ENCODE measurements at places on chromosomes 5 and 9.
A peak's percentile ranks its signal among the peaks of the same experiment; 100 is the strongest.

GRCh38 chr5:99032234-99033013 is 103.6 kb upstream of the CHD1 start:
- DNase-seq = no peak

- no peak for DNase-seq
Measured at GRCh38 chr9:94799578-94800264, 73.2 kb downstream of the AOPEP start.

DNA sequence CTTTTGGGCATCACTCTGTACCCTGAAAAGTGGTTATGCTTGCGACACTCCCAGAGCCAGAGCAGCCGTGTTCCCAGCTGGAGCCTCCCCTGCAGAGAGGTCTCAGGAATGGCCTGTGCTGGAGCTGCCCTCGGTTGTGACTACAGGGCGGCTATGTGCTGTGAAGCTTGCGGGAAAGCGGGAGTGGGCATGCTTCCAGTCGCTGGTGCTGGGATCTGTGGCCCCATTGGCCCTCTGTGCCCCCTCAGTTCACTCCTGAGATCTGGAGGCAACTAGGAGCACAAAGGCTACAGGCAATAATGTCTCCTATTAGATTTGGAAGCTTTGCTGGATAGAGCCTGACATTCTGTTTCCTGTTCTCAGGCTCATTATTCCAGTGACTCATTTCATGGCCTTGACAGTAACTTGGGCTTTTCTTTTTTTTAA is 56.9 kb downstream of the GPR107 start:
- DNase-seq = no peak

- no peak for DNase-seq
Measured at GRCh38 chr5:36442352-36442751, 140.7 kb upstream of the RANBP3L start.

DNA sequence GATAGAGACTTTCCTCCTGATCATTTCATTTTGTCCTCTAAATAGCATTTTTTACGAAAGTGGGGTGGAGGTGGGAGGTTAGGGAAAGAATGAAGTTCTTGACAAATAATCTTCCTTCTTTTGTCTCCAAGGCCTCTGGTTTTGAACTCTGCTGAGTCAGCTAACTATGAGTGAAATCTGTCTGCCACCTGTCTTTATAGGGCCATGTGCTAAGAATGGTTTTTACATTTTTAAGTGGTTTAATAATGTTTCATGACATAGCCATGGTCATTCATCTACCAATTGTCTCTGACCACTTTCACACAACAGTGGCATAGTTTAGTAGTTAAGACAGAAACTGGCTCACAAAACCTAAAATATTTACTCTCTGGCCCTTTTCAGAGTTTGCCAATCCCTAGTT is 7.6 kb downstream of the MAN2A1 start:
- no peak for DNase-seq

DNA sequence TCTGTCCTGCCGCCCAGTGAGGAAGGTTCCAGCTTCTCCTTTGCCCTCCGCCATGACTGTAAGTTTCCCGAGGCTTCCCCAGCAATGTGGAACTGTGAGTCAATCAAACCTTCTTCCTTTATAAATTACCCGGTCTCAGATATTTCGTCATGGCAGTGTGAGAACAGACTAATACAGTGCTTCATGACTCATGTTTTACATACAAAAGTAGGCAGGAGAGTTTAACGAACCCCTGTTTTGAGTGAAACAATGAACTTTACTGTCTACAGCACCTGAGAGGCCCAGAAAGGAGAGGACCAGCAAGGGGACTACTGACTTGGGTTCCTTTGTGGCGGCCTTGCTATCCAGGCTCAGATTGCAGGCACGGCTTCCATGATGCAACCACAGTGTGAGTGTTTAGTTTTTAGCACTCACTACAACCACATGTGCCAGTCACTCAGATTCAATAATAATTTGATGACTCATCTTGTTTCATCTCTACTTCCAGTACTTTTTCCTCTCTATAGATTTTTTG is 139.1 kb upstream of the CLINT1 start:
- DNase-seq = no peak

GRCh38 chr9:4420351-4420750 is 69.9 kb upstream of the SLC1A1 start:
- DNase-seq = no peak

- no peak for DNase-seq
Measured at GRCh38 chr9:114592356-114592755, 4.8 kb downstream of the ATP6V1G1 start.

- no peak for DNase-seq
Measured at GRCh38 chr5:65825408-65826328, 100.7 kb upstream of the ERBIN start.

GRCh38 chr5:153546566-153546965 is 56.1 kb downstream of the GRIA1 start:
- no peak for DNase-seq

DNA sequence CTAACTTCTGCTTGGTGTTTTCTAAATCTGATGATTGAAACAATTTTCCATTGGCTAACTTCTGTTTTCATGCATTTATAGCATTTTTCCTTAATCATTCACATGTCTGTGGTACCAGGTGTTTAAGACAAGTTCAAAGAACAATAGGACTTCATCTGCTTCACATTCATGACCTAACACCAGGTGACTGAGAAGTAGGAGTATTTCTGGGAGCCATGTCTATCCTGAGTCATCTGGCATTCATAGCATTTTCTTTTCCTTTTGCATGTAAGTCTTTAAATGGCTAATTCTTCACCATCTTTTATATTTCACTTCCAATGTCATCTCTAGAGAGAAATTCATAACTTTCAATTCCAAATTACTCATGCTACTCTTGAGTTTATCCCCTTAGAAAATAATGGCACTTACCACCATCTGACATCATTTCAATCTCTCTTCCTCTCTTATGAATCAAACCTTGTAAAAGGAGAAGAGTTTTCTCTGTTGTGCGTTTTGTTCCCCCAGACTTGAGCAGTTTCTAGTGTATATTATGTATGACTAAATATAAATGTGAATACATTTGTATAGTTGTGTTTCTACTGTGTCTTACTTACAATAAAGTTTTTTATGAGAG is 1196.1 kb upstream of the CDH9 start:
- no peak for DNase-seq

DNA sequence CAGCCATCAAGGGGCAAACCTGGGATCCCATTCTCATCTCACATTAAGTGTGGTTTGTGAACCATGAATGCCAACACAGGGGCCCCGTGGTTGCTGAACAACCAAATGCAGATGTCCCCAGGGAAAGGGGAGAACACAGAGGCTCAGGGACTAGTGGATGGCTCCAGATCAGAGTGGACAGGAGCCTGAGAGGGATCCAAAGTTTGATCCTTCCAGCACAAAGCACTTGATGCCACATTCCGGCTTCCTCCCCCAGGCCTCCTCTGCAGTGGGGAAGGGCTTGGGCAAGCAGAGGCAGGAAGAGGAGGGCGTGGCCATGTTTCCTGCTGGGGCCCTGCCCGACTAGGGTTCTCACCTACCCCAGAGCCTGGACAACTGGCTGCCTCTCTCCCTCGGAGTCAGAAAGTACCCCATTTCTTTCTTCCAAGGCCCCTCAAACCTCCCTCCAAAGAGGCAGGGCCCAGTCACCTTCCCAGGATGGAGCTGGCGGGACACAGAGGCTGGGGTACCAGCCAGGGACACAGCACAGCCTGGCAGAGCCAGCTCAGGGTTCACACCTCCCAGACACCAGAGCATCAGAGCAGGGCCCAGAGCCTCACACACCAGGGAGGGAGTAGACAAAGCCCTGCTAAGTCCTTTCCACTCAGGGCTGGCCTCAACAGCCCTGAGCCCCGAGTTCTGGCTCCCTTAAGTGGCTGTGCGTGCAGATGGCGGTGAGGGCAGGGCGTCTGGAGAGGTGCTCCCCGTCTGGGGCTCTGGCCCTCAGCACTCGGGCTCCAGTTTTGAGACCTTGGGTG is 4.3 kb upstream of the RNF44 start:
- peak; percentile 21 for DNase-seq

- no peak for DNase-seq
Measured at GRCh38 chr9:115349542-115349941, 231.6 kb upstream of the TNC start.

DNA sequence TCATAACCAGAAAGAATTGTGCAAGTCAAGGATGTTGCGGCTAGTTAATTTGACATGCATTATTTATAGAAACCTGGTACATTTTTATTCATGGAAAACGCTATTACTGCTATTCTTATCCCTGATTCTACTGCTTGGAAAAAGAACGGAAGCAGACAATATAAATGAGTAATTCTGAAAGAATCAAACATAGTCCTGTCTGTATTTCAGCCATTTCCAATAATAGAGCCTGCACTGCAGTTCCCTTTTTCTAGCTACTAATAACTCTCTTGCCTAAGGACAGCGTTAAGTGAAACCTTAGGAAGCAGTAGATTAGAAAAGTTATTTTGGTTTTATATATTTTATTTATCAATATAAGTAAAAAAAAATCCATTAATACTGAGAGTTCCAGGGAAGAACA is 414.9 kb downstream of the CYLC2 start:
- no peak for DNase-seq

GRCh38 chr5:91092859-91093783 is 290.0 kb downstream of the ARRDC3 start:
- DNase-seq = no peak

DNA sequence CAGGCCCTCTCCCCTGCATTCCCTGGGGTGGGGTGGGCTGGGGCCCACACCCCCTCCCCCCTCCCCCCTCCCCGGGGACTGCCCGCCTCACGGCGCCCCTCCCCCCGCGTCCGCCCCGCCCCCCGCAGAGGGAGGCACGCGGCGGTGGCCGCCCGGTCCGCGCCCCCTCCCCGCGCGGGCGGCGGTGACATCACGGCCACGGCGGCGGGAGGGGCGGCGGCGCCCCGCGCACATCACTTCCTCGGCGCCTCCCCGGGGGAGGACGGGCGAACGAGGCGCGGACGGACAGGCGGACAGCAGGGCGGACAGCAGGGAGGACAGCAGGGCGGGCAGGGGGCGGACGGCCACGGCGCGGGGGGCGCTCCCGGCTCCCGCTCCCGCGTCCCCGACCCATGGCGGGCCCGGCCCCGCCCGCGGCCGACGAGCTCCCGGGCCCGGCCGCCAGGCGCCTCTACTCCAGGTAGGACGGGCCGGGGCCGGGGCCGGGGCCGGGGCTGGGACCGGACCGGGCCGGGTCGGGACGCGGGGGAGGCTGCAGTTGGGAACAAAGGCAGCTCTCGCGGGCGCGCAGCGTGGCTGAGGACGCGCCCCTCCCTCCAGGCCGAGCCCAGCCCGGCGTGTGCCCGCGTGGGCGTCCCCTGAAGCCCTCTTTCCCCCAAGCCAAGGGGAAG is at the start of gene GPSM1:
Gene GPSM1, plus strand, starts transcription at position 236 of the 671 bp plus-strand sequence. Its CDS starts 157 bp downstream, at position 393.
- DNase-seq = no peak

DNA sequence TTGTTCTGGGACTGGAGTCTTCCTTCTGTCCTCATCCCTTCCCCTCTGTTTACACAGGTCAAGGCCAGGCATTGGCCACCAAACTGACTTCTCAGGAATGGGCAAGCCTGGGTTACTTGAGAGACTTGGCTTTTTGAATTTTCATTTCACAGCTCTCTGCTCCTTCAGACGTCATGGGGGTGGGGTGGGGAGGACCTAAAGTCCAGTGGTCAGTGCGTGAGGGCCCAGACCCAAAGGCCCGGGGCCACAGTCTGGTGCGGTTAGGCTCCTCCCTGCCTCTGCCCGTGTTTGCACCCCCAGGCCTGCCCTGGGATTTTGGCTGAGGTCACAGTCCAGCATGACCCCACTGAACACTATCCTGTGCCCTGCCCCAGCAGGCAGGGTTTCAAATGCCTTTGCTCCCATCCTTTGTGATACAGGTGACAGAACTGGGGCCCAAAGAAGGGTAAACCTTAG is 4.1 kb upstream of the CXXC5 start:
- no peak for DNase-seq

DNA sequence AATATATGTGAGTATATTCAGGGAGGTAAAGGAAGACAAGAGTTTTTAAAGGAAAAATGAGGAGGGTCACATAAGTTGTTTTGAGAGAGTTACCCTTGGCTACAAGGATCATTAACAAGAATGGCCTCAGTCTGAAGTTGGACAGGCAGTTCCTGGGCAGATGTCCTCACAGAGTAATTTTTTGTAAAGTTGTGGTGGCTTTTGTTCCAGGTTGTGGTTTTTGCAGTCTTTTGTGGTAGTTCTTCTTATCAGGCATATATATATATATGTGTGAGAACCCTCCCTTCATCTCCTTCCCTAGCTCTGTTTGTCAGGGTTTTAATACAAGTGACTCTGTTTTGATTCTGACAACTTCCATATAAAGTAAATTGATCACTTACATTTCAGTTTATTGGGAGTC is 60.0 kb downstream of the CSNK1G3 start:
- DNase-seq = no peak

- DNase-seq = no peak
Measured at GRCh38 chr9:22700171-22700570, 253.5 kb downstream of the DMRTA1 start.

- no peak for DNase-seq
Measured at GRCh38 chr9:107219486-107220077, 63.5 kb upstream of the RAD23B start.

GRCh38 chr9:6184749-6185645 is 30.6 kb upstream of the IL33 start:
- DNase-seq = no peak

GRCh38 chr9:115628426-115628825 is 510.5 kb upstream of the TNC start:
- no peak for DNase-seq

GRCh38 chr9:105833271-105833975 is 139.1 kb downstream of the TMEM38B start:
- DNase-seq = no peak

GRCh38 chr5:114858665-114859437 is 310.9 kb downstream of the TRIM36 start:
- no peak for DNase-seq

GRCh38 chr5:107952450-107952849 is 281.7 kb upstream of the EFNA5 start:
- no peak for DNase-seq

GRCh38 chr5:179698935-179699615 is at the start of gene CANX:
Gene CANX (plus strand): TSS chr5:179698967. CDS start chr5:179705682, 6,715 bp downstream.
- DNase-seq = no peak

- no peak for DNase-seq
Measured at GRCh38 chr9:110316261-110317075, 21.2 kb downstream of the TXNDC8 start.

DNA sequence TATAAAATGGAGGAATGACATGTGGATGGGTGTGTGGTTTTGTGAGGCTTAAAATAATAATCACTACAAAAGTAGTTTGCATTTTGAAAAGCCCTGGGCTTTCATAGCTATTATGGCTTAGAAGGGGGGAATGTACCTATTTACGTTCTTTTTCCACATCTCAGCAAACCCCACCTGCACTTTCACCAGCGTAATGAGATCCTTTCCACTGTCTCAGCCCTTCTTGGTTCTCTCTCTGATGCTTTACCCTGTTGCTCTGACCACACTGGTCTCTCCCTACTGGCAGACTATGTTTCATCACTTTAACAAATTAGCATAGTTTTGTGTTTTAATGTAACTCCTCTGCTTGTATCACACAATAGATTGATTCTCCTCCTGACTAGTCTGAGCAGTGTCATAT is 234.6 kb downstream of the DMRT2 start:
- DNase-seq = no peak

GRCh38 chr5:103617913-103618312 is 55.3 kb upstream of the NUDT12 start:
- no peak for DNase-seq

All from activated CD4-positive, CD25-positive, alpha-beta regulatory T cell (primary cell).